ENCODE measurements at places on chromosomes 16 and 17.

DNA sequence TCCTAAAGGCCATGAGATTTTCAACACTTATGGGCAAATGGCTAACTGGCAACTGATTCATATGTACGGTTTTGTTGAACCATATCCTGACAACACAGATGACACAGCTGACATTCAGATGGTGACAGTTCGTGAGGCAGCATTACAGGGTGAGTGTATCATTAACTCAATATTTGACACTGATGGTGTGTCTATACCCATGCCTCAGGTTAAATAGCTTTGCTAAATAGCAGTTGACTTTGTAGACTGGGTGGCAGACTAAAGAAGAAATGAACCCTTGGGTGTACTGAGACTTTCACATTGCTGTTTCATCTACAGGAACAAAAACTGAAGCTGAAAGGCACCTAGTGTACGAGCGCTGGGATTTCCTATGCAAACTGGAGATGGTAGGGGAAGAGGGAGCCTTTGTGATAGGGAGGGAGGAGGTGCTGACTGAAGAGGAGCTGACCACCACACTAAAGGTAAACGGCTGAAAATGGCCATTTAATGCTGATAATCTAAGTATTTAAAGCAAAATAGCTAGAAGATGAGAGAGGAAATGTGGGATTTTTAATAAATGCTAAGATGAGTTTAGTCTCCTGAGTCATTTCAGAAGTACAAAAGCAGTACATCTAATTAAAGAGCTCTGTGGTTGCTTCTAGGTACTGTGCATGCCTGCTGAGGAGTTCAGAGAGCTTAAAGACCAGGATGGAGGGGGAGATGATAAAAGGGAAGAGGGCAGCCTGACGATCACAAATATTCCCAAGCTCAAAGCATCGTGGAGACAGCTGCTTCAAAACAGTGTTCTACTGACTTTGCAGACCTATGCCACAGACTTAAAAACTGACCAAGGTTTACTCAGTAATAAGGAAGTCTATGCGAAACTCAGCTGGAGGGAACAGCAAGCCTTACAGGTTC is 3.0 kb downstream of the SETD6 start:
- no peak for DNase-seq

DNA sequence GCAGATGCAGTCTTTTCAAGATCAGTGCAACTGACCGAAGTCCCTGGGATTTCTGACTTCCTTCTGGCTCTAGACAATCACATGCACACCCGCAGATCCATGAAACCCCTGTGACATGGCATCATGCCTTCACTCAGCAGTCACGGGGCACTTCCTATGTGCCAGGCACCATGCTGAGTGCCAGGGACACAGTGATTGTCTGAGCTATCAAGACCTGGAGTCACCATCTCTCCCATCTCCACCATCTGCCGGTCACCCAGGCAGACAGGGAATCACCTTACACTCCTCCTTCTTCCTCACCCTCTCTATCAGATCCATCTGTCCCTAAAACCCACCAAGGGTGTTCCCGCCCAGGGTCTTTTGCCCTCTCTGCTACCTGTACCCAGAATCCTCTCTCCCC is 5.3 kb downstream of the BEAN1 start:
- no peak for DNase-seq

DNA sequence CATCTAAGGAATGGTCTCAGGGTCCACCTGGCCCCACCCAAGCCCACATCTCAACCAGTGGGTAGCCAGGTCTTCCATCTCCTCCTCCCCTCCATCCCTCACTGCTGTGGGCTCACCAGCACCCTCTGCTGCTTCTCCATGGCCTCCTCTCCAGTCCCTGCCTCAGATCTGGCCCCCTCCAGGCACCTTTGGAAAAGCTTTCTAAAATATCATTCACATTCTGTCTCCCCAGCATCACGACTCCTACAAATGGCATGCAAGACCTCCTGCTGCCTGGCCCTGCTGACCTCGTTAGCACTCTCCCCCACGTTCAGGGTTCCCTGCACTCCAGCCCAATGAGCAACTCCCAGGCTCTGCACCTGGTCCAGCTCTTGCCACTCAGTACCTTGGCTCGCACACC is 13.7 kb downstream of the GLP2R start:
- DNase-seq, result no peak

DNA sequence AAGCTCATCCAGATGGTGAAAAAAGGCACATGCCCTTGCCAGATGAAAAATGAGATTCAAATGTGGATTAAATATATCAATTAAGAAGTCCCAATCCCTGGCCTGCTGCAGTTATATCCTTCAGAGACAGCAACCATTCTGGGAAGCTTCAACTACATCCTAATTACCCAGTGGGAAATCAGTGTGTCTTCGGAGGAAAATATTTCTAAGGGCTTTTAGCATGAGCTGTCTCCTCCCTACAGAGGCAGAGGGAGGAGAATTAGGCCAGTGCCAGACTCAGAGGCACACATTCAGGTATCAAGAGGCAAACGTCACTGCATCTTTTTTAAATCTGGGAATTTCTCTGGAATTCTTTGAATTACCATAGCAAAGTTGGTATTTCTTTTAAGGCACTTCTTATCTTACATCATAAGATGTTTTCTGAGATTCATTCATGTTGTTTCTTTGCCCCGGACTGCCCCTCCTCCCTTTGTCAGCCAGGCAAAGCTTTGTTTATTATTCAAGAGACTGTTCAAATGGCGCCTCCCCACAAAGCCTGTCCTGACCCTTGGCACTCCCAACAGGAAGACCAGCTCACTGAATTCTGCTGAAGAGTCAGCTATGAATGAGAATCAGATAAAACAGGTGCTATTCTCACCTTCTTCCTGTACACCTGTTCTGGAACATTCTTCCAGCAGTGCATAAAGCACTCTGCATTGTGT is 38.3 kb upstream of the SMPD3 start:
- DNase-seq, result no peak

DNA sequence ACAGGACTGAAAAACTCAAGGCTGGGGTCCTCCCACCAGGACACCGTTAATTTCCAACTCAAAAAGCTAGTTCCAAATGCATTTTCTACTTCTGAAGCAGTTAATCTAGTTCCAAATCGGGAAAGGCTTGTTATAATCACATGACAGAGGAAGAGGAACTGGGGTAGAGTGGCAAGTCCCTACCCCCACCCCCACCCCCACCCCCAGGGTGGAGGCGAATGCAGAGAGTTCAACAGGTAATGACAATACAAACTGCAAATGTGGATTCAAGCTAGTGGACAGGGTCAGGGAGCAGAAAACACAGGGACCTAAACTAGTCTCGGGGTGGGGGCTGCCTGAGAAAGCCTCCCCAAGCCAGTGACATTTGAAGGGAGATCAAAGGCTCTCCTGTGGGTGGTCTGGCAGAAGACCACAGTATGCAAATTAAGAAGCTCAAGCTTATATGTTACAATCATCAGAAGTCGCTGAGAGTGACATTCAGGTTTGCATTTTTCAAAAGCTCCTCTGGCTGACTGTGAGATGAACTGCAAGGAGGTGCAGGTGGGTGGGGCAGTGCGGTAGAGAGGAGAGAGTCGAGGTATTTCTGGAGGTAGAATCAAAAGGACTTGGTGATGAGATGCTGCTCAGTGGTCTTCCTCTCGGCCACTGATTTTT is 56.4 kb upstream of the SLC25A19 start:
- no peak for DNase-seq

DNA sequence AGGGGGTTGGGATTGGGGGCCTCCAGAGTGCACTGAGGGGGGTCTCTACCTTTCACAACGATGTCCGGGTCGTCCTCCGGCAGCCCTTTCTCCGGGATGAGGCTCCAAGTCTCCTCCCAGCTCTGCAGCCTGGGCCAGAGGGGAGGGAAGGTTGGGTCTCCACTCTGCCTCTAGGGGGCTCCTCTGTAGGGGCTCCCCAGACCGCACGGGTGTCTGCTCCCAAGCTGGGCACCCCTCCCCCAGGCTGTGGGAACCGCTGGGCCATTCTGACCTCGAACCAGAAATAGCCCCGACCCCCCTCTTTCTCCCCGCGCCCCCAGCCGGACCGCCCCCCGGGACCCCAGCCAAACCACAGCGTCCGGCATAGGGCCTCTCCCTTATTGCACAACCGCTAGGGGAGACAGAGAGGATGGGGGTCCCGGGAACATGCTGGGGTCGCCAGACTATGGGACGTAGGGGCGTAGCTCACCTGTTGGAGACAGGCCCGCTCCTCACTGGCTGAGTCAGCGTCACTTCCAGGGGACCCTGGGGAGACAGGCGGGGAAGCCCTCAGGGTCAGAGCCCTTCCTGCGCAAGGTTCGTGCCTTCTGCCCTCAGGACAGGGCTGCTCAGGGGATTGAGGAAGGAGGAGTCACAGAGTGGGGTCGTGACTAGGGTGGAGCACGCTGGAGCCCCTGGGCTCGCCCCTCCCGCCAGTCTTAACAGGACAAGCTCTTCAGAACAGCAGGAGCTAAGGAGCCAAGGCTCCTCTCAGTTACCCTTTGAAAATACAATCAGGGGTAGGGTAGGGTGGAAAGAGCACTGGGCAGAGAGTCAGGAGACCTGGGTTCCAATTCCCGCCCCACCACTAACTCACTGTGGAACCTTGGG is 2.7 kb downstream of the PLEKHH3 start:
- DNase-seq, result no peak

- no peak for DNase-seq
These were observed 13.7 kb upstream of the RANGRF start for GRCh38 chr17:8274816-8275215.

- DNase-seq, result no peak
These were observed 54.8 kb downstream of the NUP88 start for GRCh38 chr17:5364696-5365095.

DNA sequence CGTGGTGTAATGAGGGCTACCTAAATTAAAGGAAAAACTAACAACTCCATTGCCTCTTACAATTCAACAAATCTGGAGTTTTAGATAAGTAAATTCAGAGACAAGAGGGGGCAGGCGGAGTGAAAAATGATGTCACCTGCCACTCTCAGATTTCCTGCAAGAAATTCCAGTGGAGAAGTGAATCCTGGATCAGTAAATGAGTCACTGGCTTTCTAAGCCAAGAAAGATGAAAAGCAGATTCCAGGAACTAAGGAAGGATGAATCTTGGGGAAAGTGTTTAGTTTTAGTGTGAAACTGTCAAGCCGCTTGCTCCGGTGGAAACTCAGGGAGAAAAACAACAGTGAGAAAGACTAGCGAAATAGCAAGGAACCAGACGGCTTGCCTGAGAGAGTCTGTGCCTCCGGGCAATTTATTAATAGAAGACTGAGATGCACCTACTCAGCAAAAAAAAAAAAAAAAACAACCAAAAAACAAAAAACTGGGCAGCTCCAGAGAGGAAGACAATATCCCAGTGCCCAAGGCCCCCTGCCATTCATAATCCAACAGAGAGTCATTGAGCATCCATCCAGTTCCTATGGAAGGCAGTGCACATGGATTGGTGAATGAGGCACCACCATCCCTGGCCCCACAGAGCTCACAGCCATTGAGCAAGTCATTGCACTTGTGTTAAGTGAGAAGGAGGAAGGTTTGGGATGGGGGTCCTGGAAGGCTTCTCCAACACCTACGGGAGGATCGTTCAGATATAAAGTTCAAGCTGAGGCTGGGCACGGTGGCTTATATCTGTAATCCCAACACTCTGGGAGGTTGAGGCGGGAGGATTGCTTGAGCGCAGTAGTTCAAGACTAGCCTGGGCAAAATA is 12.1 kb upstream of the RIPOR1 start:
- DNase-seq, result no peak

DNA sequence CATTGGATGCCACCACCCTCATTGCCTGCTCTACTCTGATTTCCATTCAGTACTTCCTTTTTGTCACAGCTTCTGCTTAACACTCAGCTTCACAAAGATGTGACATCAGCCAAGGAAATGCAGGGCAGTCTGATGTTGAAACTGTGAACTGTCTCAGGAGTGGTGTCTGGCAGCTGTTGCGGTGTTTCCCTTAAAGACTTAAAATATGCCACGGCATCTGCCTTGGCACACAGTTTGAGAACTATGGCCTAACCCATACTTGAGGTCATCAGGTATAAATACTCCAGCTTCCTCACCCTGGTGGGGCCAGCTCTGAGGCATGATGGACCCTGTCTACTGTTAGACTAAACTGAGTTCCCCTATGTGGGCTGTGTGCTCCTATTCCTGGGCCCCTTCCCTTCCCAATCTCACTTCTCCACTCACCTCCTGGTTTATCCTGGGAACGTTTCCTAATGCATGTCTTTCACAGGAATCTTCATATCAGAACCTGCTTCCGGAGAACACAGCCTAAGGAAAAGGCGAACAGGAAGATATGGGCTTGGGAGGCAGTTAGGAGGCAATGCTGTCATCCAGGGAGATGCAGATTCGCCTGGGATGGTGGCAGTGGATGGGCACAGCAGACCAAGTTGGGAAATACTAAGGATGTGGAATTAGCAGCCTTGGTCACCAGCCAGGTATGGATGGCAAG is 96.5 kb downstream of the WSCD1 start:
- no peak for DNase-seq

DNA sequence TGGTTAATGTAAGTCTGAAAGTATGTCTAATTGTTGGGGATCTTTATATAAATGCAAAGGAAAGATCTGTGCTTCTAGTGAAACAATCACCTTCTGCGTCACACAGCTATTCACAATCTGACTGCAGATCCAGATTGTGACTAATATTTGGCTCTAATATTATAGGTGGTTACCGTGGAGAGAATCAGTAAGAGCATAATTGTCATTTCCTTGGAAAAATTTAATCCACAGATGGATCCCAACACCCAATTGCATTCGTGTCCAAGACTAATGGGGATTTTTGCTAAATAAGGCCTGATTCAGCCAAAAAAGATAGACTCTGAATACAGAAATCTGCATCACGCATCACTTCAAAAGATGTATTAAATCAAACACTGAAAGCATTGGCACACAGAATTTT is 2.7 kb upstream of the KCNJ2 start:
- no peak for DNase-seq

- DNase-seq, result no peak
These were observed 11.6 kb upstream of the GRB2 start for GRCh38 chr17:75417054-75417580.

DNA sequence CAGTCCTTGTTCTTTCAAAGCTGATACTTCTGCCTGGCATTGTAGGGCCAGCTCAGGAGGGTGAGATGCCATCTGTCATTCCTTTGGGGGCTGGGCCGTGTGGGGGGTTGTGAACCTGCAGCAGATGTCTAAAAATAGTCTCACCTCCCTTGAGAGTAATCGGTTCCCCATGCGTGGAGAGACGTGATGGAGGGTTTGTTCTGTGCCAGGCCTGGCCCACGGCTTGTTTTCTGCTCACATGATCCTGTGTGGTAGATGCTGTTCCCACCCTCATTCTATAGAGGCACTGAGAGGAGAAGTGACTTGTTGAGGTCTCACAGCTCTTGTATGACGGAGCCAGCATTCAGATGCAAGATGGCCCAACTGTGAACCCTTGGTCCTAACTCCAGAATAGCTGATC is 4.6 kb downstream of the IRF8 start:
- no peak for DNase-seq

- DNase-seq, result no peak
These were observed 21.7 kb upstream of the USP36 start for GRCh38 chr17:78862073-78863023.

DNA sequence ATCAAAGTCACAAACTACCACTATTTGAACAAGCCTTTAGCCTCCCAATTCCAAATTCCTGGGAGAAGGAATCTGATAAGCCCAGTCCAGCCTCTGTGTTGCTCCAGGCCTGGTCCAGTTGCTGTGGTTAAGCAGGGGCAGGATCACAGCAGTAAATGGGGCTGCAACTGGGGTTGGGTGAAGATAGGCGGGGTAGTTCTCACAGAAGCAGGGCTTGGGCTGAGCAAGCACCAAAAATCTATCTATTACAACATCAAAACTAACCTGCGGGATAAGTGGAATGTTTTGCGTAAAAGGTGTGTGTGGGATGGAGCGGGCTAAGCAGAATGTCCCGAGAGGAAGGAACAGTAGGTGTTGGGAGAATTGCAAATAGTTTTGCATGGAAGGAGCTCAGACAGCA is 23.0 kb upstream of the RNF135 start:
- DNase-seq, result no peak

- DNase-seq, result no peak
These were observed 159.7 kb downstream of the CEP112 start for GRCh38 chr17:66032082-66032712.

Data from T-helper 22 cell (primary cell).